NCI-H748 treated with DMSO at 0.1 percent for 48 hours (cell line): ENCODE measurements at places on chromosomes 3 and 15.

DNA sequence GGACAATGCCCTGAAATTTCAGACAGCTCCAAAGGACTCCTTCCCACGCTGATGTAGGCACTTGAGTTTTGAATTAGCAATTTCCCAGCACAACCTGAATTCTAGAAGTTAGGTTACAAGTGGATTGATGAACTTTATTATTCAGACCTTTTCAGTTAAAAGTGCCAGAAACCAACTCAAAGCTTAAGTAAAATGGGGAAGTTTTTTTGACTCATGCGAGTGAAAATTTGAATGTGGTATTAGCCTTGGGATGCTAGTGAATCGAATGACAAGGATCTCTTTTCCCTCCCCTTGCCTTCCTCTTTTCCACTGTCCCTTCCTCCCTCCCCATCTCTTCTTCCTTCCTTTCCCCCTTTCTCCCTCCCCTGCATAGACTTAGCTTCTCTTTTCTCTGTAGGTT is 295.1 kb upstream of the PROK2 start:
- no peak for DNase-seq

GRCh38 chr3:106485217-106485616 is 616.4 kb upstream of the CBLB start:
- peak; percentile 38 for DNase-seq

- DNase-seq: no peak
Observed at GRCh38 chr3:94373456-94373855, 310.6 kb downstream of the NSUN3 start.

DNA sequence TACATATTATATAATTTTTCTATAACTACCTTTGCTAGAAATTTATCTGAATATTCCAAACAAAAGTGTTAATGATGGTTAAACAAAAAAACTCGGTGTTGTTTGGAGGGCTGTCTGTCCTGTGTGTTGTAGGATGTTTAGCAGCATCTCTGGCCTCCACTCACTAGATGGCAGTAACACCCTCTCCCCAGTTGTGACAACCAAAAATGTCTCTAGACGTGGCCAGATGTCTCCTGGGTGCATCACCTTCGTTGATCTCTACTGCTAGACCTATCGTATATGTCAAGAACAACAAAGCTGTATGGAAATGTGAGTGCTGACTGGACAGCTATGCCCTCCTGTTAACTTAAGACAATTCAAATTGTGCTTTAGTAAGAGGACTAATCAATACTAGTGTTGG is 14.1 kb downstream of the ANKRD34C start:
- no peak for DNase-seq

GRCh38 chr3:149214702-149215101 is 6.9 kb downstream of the CP start:
- DNase-seq: no peak

- DNase-seq: no peak
Observed at GRCh38 chr15:68560501-68561113, 18.2 kb upstream of the CORO2B start.

GRCh38 chr15:79009379-79009778 is 64.5 kb upstream of the CTSH start:
- no peak for DNase-seq

DNA sequence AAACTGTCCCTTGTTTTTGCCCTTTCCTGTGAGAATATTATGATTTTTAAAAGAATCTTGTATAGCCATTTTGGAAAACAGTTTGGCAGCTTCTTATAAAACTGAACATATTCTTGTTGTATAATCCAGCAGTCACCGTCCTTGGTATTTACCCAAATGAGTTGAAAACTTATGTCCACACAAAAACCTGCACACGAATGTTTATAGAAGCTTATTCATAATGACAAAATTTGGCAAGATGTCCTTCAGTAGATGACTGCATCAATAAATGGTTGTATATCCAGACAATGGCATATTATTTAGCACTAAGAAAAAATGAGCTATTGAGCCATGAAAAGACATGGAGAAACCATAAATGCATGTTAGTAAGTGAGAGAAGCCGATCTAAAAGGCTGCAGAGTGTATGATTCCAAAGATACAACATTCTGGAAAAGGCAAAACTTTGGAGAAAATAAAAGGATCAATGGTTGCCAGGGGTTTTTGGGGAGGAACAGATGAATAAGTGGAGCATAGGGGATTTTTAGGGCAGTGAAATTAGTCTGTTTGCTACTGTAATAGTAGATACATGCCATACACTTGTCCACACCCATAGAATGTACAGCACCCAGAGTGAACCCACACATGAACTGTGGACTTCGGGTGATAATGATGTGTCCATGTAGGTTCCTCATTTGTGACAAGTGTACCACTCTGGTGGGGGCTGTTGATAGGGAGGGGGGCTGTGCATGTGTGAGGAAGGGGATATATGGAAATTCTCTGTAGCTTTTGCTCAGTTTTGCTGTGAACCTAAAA is 31.7 kb downstream of the LIMD1 start:
- DNase-seq: no peak

DNA sequence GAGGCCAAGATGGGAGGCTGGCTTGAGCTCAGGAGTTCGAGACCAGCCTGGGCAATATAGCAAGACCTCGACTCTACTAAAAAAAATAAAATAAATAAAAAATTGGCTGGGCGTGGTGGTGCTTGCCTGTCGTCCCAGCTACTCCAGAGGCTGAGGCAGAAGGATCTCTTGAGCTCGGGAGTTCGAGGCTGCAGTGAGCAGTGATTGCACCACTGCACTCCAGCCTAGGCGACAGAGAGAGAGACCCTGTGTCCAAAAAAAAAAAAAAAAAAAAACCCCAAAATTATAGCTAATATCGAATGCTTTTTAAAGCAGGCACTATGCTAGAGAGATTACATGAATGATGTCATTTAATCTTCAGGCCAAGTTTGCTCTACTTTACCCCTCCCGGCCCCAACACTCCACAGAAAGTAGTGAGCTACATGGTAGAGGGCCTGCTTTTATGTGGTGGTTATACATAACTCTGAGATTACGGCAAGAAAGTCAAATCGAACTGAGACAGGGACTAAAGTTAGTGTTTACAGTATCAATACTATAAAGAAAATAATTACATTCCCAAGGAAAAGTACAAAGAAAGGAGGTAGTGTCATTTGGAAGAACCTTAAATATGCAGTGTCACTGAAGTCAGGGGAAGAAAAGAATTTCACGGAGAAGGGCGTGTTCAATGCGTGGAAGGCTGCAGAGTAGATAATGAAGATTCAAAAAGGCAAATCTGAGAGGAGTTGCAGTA is 1.1 kb downstream of the ADPGK start:
- DNase-seq: no peak

DNA sequence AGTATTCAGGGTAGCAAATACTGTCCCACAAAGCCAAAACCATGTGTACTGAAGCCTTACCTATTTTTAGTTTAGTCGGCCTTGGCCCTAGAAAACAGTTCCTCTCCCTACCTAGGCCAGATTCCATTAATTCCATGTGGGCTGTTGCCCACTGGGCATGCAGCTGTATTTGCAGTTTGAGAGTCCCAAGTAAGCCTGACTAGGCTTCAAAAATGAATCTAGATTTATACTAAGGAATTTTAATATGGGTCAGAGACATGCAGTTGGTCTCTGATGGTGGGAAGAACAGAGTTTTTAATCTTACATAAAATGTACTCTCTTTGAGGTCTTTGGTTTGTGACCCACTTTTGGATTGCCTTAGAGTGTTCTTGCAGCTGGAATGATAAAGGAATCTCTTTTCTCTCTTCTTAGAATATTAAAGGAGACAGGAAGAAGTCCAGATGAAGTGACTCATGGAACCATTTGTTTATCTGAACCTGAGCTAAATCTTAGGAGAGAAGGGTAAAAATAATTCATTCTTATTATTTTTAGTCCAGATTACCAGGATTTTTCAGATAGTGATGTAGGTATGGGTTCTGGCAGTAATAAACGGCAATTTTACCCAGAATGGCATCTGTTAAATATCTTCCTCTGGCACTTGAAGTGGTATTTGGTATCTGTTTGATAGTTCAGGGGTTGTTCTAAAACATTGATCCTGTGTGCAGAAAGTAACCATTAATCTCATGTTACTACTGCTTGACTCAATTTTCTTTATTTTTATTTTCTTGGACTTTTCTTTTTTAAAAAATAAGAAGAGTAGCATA is 33.8 kb downstream of the GLCE start:
- no peak for DNase-seq

DNA sequence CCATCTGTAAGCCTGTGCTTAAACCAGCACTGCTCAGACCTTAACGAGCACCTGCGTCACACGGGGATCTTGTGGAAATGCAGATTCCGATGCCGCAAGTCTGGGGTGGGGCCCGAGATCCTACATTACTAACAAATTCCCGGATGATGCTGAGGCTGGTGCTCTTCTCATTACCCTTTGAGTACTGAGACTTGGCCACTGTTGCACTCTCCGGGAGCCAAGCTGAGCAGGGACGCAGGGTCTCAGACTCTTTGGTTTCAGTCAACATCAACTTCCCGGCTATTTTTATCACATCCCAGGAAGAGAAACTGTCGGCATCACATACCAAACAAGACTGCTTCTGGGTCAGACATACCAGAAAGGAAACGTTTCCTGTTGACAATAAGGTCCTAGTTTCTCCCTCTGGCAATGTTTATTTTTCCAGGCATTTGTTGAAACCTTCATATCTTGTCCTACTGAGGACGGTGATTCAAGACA is 276.6 kb downstream of the SHQ1 start:
- no peak for DNase-seq

GRCh38 chr3:31525532-31525931 is 7.2 kb upstream of the STT3B start:
- no peak for DNase-seq
